ENCODE measurements at places on chromosomes 1 and 21.

DNA sequence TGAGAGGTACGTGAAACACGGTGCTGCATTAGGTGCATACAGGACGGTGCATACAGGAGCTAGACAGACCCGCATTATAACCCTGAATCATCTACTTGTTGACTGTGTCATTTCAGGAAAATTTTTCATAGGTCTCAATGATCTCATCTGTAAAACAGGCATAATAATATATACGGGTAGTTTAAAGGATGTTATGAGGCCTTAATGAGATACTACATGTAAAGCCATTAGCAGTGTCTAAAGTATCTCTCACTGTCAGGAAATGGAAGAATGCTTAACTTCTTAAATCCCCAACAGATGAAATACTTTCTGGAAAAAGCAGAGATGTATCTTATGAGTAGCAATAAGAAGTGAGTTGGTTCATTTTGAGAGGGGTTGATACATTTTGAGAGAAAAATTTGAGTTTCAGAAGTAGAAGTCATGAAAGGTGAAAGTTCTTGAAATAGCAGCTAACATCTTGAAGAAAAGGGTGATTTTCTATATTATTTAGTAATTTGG, 669.6 kb downstream of the PTPRC start:
- no peak for DNase-seq

DNA sequence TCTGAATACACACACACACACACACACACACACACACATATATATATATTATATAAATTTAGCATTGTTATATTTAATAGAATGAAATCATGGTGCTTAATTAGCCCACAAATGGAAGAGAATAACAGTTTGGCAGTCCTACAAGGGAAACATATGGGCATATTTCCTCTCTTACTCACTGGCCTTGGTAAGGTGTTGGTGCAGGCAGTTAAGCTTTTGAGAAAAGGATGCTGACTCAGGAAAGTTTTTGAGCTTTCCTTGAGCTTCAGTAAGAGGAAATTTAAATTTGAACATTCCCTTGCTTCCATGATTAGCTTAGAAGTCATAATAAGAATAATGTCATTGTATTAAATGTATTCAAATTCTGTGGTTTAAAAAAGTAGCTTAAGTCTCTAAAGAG, 37.0 kb upstream of the B3GALT5 start:
- DNase-seq, result no peak

DNA sequence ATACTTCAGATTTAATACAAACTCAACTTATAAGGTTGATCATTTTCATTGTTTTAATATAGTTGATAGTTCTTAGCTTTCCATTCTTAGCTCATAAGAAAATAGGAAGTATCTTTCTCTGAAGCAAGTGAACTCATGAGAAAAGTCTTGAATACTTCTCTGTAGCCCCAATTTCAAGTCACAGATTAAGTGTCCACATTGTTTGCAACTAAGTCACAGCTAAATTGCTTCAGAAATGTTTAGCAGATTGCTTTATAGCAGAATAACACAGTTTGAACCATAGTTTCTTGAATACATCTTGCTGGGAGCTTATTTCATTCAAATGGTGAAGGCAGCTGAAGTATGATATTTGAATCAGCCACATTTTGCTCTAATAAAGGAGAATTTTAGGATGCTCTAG, 10.6 kb upstream of the PKN2 start:
- no peak for DNase-seq

- no peak for DNase-seq
These were observed 13.0 kb downstream of the MATN1 start for GRCh38 chr1:30710407-30710806.

DNA sequence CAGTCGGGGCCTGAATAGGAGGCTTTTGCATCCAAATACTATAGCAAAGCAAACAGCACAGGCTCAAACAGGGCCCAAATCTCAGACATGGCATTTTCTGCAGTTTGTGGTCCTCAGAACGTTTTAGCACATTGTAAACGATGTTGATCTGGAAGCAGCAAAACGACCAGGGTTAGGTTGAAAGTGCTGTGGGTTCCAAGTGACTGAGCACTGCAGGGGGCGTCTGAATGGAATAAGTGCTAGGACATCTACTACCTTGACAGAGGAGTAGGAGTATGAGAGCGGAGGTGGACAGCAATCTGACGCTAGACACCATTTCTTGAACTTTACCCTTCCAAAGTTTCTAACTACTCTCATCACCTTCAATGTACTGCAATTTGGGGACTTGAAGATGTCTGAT, 214.9 kb downstream of the BARHL2 start:
- no peak for DNase-seq

DNA sequence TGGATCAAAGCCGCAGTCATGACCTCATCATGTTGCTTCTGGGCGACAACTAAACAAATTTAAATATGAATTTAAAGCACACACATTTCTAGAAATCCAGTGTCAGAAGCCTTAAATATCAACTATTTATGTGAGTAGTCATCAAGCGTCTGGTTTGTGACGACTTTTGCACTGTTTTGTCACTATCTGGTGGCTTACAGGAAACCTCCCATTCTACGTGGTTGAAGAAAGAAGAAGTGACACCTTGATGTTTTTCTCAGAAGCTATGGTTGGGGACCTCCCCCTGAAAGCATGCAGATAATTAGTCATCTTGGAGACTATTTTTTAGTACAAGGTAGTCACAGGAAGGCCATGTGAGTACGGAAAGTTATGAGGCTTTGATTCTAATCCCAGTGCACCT, 58.5 kb downstream of the TENT5C start:
- no peak for DNase-seq

DNA sequence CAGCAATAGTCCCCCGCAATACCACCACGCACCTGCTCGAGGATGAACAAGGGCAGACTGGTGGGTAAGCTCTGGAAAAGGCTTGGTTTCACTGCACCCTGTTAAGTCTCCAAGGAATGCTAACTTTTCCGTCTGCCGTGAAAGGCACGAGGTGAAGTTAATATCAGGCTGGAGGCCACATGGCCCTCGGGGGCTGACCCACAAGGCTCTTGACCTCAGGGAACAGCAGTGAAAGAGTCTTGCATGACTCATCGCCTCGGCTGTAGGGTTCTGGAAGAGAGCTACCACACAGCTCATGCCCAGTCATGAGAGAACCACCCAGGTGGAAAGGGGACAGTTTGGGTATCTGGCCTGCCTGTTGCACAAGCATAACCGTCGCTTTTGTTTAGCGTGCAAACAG, 24.7 kb downstream of the SCCPDH start:
- no peak for DNase-seq

- no peak for DNase-seq
These were observed 25.0 kb upstream of the SMIM12 start for GRCh38 chr1:34884536-34884935.

- DNase-seq, result no peak
These were observed 48.2 kb downstream of the RASSF5 start for GRCh38 chr1:206555473-206555935.

- DNase-seq, result no peak
These were observed 154.2 kb upstream of the RUNX1 start for GRCh38 chr21:35203093-35203977.

- DNase-seq, result no peak
These were observed 208.1 kb downstream of the PRDM2 start for GRCh38 chr1:13908128-13908527.

GRCh38 chr1:237867380-237867888, 23.3 kb downstream of the ZP4 start:
- DNase-seq, result no peak

GRCh38 chr1:89271341-89272015, 1.2 kb downstream of the GBP5 start:
- no peak for DNase-seq

GRCh38 chr1:96492236-96492635, 229.3 kb upstream of the PTBP2 start:
- no peak for DNase-seq

- no peak for DNase-seq
These were observed 217.5 kb downstream of the LRRC40 start for GRCh38 chr1:69987881-69988280.

- no peak for DNase-seq
These were observed 2.7 kb upstream of the CNN3 start for GRCh38 chr1:94929351-94930217.

DNA sequence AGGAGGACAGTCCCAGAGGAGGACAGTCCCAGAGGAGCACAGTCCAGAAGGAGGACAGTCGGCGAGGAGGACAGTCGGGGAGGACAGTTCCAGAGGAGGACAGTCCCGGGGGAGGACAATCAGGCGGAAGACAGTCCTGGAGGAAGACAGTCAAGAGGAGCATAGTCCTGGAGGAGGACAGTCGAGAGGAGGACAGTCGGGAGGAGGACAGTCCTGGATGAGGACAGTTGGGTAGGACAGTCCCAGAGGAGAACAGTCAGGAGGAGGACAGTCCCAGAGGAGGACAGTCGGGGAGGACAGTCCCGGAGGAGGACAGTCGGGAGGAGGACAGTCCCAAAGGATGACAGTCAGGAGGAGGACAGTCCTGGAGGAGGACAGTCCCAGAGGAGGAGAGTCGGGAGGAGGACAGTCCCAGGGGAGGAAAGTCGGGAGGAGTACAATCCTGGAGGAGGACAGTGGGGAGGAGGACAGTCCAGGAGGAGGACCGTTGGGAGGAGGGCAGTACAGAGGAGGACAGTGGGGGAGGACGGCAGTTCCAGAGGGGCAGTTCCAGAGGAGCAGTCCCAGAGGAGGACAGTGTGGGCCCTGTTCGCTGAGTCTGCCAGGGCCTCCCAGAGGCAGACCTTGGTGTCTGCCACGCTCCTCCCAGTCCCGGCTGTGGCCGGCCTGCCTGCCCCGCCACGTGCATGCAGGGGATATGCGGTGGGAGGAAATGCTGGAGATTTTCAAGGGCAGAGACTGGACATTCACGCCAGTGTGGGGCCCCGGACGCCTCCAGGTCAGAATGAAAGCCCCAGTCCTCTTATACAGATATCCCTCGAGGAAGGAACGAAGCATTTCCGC, 183.8 kb upstream of the ARHGEF16 start:
- no peak for DNase-seq

DNA sequence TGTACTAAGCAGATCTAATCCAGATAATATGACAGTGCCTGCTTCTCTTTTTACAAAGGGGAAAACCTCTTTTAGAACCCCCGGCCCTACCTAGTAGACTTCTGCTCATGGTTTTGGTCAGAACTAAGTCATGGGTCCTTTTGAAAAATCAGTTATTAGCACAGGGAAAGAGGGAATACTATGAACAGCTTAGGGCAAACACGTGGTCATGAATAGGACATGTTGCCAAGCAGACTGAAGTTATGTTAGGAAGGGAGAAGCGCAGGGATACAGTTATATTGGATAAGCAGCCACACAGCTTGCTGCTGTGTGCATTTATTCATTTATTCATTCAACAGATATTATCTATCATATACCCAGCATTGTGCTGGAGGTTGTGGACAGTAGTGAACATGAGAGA, 25.3 kb upstream of the IGSF3 start:
- no peak for DNase-seq

- no peak for DNase-seq
These were observed 25.9 kb downstream of the KIRREL1 start for GRCh38 chr1:158019171-158019868.

DNA sequence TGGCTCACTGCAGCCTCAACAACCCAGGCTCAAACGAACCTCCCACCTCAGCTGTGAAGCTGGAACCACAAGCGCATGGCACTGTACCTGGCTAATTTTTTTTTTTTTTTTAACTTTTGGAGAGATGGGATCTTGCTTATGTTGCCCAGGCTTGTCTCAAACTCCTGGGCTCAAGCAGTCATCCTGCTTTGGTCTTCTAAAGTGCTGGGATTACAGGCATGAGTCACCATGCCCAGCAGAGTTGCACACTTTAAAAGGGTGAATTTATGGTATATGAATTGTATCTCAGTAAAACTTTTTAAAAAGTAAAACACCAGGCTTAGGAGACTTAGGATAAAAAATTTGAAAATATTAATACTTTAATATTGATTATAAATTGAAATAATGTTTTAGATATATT, 99.1 kb downstream of the CLEC20A start:
- DNase-seq, result no peak

- peak; percentile 48 for DNase-seq
These were observed 31.1 kb downstream of the ALG14 start for GRCh38 chr1:95041491-95042165.

DNA sequence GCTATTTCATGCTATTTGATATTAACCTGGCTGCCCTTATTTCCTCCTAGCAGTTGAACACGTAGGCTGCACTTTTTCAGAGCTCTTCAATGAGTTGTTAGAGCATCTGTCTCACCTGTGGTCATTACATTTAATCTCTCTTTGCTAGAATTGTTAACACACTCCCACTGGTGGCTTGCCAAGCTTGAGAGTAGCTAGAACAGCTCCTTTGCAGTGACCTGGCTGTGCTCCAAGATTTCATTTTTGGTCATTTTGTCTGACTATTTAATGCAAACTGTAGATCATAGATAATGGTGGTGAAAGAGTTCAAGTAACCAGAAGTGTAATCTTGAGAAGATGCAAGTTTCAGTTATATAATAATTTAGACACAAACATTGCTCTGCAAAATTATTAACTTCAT, 105.6 kb downstream of the LRRC7 start:
- no peak for DNase-seq

DNA sequence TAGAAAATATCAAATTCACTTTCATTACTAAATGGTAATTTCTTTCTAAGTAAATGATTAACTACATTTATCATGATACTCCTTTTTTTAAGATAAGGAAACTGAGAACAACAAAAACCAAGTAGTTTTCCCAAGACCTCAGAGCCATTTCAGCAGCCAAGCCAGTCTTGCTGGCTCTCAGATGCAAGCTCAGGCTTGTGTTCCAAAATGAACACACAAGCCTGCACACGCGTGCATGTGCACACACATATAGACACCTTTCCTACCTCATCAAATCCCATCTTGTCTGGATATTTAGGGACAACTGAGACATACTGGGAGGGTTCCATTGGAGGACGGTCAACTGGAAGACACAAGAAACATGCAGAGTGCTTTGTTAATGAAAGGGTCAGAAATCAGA, 83.0 kb downstream of the COLGALT2 start:
- no peak for DNase-seq

DNA sequence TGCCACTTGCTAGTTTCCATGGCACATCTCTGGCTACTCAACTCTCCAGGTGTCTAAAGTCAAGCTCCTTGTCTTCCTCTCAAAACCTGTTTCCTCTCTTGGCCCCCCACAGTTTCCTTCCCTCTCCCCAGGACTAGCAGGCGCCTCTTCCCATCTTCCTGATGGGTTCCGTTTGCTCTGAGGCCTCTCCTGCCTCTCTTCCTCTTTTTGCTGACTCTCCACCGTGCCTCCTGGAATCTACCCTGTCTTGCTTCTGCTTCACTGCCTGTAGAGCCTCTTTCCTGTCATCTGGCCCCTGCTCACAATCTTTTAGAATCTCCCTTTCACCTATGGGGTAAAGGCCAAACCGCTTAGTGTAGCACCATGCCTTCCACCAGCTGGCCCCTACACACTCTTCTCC, 21.8 kb upstream of the LHX4 start:
- DNase-seq, result no peak

- DNase-seq, result no peak
These were observed 2.0 kb downstream of the TEKT2 start for GRCh38 chr1:36085686-36086526.

- peak; percentile 30 for DNase-seq
These were observed 97.9 kb upstream of the EXO1 start for GRCh38 chr1:241749945-241750695.

GRCh38 chr1:227766015-227766634, 30.9 kb downstream of the SNAP47 start:
- peak; percentile 99 for DNase-seq

GRCh38 chr1:36857754-36858153, 176.6 kb downstream of the GRIK3 start:
- DNase-seq, result peak; percentile 95

Measured in NCI-H146 (cell line).